ENCODE measurements at places on chromosomes 13 and 19. TPM values are rescaled to one million over a fixed set of nuclear protein-coding genes. Genes with fewer than 3 reads are reported as not detected.

HS6ST3 gene
- 0.85 TPM for total RNA-seq

ACER1 gene
- not detected for total RNA-seq

CBARP gene
- 1.1 TPM for total RNA-seq

NTF4 gene
- total RNA-seq = not detected

CLDND2 gene
- total RNA-seq = 1.6 TPM

ADM5 gene
- 0.74 TPM for total RNA-seq

TMEM38A gene
- 33.5 TPM for total RNA-seq

CABP5 gene
- total RNA-seq = not detected

CD37 gene
- 34.2 TPM for total RNA-seq

HSD17B14 gene
- 3.8 TPM for total RNA-seq

F10 gene
- total RNA-seq = 5.0 TPM
